Uterus (tissue), 4 donors: ENCODE measurements at places on chromosomes 3 and 15. TPM values are rescaled to one million over a fixed set of nuclear protein-coding genes. Genes with fewer than 3 reads are reported as not detected.
A peak's percentile ranks its signal among the peaks of the same experiment; 100 is the strongest.

GRCh38 chr3:150755902-150756301 lies 7.1 kb downstream of the SIAH2 start:
- no peaks in the 10 kb centered on the region for H3K36me3 ChIP-seq
- peaks cover 9% of the 10 kb centered on the region for H3K4me1 ChIP-seq
- no peak for DNase-seq
- H3K27me3 ChIP-seq: no peaks in the 10 kb centered on the region
- H3K4me3 ChIP-seq: no peak overlapping the region
- H3K27ac ChIP-seq: peak overlapping the region; percentile 68

- H3K4me3 ChIP-seq: no peak overlapping the region
- no peaks in the 10 kb centered on the region for H3K4me1 ChIP-seq
- no peak for DNase-seq
- H3K36me3 ChIP-seq: no peaks in the 10 kb centered on the region
Observed at GRCh38 chr3:133283958-133284807, 115.7 kb upstream of the BFSP2 start.

DZIP3 gene
- 8.8 TPM for total RNA-seq

MUSTN1 gene
- total RNA-seq: 8.7 TPM
